CD14-positive monocyte (primary cell): ENCODE measurements at places on chromosomes 3 and 15. TPM values are rescaled to one million over a fixed set of nuclear protein-coding genes. Genes with fewer than 3 reads are reported as not detected.

GRCh38 chr15:31157644-31158069, 56.1 kb upstream of the TRPM1 start:
- no peak overlapping the region for H3K4me3 ChIP-seq
- no peaks in the 10 kb centered on the region for H3K27me3 ChIP-seq
- H3K36me3 ChIP-seq, result no peaks in the 10 kb centered on the region
- no peak overlapping the region for H3K27ac ChIP-seq
- no peak for DNase-seq
- H3K4me1 ChIP-seq, result no peaks in the 10 kb centered on the region

DNA sequence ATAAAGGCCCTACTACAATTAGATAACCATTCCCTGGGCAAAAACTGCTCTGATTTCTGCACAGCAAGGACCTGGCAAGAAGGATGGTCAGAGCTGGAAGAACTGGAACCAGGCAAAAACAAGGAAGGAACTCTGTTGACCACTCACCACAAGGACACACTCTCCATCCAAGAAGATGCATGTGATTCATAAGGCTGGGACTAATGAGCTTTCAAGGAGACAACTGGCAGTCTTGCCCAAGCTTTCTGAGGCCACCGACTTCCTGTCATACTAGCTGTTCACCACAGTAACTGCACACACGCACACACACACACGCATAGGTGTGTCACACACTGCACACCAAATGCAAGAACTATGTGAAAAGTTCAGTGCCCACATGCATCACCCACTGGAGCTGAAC, 256.6 kb downstream of the OCA2 start:
- no peak for DNase-seq
- no peaks in the 10 kb centered on the region for H3K27me3 ChIP-seq
- no peaks in the 10 kb centered on the region for H3K4me1 ChIP-seq
- H3K36me3 ChIP-seq, result no peaks in the 10 kb centered on the region
- no peak overlapping the region for H3K4me3 ChIP-seq
- no peak overlapping the region for H3K27ac ChIP-seq

Gene CIDEC
- polyA plus RNA-seq, result not detected

GRCh38 chr15:59250249-59250648, 43.6 kb downstream of the LDHAL6B start:
- H3K4me3 ChIP-seq, result no peak overlapping the region
- no peak for DNase-seq
- no peak overlapping the region for H3K27ac ChIP-seq

Gene RASSF1
- polyA plus RNA-seq, result 24.0 TPM

Gene CLEC3B
- polyA plus RNA-seq, result 3.9 and 7.2 TPM in 2 replicates

Gene TMC3
- polyA plus RNA-seq, result not detected in 2 replicates

DNA sequence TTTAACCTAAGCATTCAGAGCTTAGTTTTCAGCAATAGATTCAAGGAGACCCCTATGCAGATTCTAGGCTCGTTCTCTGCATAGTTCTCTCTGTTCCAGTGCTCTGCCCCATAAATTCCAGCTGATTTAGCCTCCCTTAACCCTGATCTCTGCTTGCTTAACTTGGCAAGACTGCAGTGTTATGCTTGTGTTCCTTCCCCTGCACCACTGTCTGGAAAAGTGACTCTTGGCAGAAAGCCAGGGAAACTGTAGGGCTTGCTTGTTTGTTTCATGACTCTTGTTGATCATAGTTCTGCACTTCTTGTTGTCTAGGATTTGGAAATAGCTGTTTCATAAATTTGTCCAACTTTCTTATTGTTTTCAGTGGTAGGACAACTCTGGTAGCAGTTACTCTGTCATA, 40.1 kb downstream of the ANAPC13 start:
- peaks cover 8% of the 10 kb centered on the region for H3K4me1 ChIP-seq
- no peaks in the 10 kb centered on the region for H3K36me3 ChIP-seq
- H3K27ac ChIP-seq, result no peak overlapping the region
- H3K4me3 ChIP-seq, result no peak overlapping the region

GRCh38 chr15:77346245-77347036, 73.5 kb downstream of the PEAK1 start:
- no peak overlapping the region for H3K4me3 ChIP-seq
- H3K36me3 ChIP-seq, result no peaks in the 10 kb centered on the region
- H3K4me1 ChIP-seq, result no peaks in the 10 kb centered on the region
- no peaks in the 10 kb centered on the region for H3K27me3 ChIP-seq
- no peak for DNase-seq
- H3K27ac ChIP-seq, result no peak overlapping the region

DNA sequence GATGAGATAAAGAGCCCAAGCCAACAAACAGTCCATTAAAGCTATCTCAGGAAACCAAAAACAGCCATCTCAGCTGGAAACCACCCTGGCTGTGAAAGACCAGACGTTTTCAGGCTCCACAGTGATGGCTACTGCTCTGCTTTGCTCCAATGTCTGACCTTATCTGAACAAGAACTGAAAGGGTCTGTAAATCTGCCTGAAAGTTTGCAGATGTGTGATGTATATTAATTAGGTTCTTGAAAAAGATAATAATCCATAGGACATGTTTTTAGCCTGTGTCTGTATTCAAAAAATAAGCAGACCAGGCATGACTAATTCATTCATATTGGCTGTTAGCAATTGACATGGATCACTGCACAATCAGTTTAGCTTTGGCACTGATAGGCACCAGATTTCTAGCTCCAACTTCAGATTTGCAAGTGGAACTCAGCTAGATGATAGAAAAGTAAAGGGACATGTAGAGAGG, 611.4 kb upstream of the NAALADL2 start:
- H3K27ac ChIP-seq, result no peak overlapping the region
- H3K4me1 ChIP-seq, result no peaks in the 10 kb centered on the region
- H3K36me3 ChIP-seq, result no peaks in the 10 kb centered on the region
- no peaks in the 10 kb centered on the region for H3K27me3 ChIP-seq
- H3K4me3 ChIP-seq, result no peak overlapping the region

GRCh38 chr3:107999215-107999775, 91.5 kb downstream of the CD47 start:
- DNase-seq, result no peak
- no peak overlapping the region for H3K4me3 ChIP-seq
- peaks cover 2% of the 10 kb centered on the region for H3K27me3 ChIP-seq
- peaks cover 29% of the 10 kb centered on the region for H3K4me1 ChIP-seq

GRCh38 chr3:2929574-2929973, 180.6 kb downstream of the IL5RA start:
- no peaks in the 10 kb centered on the region for H3K4me1 ChIP-seq
- no peaks in the 10 kb centered on the region for H3K36me3 ChIP-seq
- no peak overlapping the region for H3K27ac ChIP-seq
- H3K4me3 ChIP-seq, result no peak overlapping the region
- DNase-seq, result no peak
